CD4-positive, alpha-beta T cell treated with Interleukin-12 subunit alpha and Interleukin-12 subunit beta, for 1 hour (primary cell): ENCODE measurements at places on chromosomes 1 and 21.

DNA sequence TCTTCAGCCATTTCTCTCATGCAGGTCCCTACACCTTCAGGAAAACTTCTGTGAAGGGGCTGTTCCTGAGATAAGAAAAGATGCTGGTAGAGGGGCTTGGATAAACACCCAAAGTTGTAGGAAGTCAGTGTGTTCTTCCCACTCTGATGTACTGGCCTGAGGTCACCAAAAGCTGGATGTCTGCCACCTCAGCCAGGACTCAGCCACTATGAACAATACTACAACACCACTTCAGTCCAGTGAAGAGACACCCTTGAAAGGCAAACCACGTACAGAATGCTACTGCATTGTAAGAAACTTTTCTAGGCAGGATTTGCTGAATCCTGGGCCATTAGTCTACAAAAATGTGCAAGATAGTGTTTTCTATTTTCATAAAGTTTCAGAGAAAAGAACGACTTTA lies 2.4 kb downstream of the PTPN14 start:
- DNase-seq: no peak

GRCh38 chr1:223815865-223816264 lies 29.9 kb downstream of the TP53BP2 start:
- no peak for DNase-seq

- DNase-seq: no peak
Observed at GRCh38 chr1:43912607-43913006, 21.0 kb upstream of the ARTN start.

DNA sequence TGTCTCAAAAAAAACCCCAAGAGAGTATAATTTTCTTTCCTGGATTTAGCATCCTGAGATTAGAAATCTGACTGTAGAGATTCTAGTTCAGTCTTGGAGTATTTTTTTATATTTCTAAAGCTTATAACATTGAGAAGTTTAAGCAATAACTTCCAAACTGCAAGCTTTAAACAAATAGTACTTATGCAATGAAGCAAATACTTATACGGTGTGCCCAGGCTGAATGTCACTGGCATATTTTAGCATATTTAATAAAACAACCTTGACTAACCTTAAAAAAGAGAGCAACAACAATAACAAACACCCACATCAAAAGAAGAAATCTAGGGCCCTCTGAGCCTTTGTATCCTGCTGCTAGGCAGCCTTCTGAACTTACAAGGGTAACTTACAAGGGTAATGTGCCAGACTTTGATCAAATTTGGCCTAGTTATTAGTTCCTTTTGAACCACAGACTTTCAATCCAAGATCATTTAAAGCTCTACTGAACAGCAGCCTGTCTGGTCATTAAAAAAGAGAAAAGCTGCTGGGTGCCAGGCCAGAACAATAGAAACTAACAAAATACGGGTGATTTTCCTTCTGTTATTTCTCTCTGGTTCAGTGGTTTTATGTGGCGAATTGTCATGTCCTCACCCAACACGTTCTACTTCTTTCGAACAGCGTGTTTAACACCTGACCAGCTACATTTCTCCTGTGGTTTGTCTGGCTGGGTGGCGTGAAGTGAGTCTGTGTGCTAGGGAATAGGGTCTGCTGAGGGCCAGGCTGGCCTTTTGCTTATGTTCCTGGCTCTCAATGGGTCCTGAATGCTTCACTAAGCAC lies 16.2 kb downstream of the MTOR start:
- DNase-seq: peak; percentile 29

GRCh38 chr1:169565335-169566271 lies 20.7 kb downstream of the F5 start:
- no peak for DNase-seq

- no peak for DNase-seq
Observed at GRCh38 chr21:45064091-45064490, 10.3 kb upstream of the ADARB1 start.

GRCh38 chr1:155968670-155969069 lies 9.7 kb downstream of the ARHGEF2 start:
- DNase-seq: no peak

GRCh38 chr1:172897738-172898137 lies 153.0 kb downstream of the TNFSF18 start:
- DNase-seq: no peak

GRCh38 chr1:27145934-27146354 lies 9.0 kb downstream of the SLC9A1 start:
- no peak for DNase-seq

- DNase-seq: no peak
Observed at GRCh38 chr21:29580732-29581285, 282.1 kb downstream of the BACH1 start.

DNA sequence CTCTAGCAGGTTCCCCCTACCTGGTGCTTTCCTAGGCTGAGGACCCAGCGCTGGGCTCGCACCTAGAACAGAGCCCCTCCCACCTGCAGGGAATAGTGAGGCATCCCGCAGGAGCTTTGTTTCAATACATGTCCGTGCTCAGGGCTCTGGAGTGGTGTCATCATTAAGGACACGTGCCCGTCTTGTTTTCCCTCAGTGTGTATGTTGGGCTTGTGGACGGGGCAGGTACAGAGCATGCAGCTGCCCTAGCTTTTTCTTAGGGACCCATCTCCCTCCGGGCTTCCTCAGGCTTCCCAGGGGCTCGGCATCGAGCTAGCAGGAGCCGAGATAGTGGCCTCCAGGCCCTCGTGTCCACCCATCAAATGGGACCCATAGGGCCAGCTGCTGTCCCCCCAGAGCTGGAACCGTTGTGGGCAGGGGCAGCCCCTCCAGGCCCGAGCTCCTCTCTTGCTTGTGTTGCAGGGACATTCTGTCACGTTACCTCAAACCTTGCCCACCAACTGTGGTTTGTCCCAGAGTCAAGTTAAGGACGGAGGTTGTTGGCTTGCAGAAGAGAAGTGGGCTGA lies 3.9 kb downstream of the TMEM201 start:
- no peak for DNase-seq

- no peak for DNase-seq
Observed at GRCh38 chr1:90969241-90969640, 52.6 kb downstream of the ZNF644 start.
